ENCODE measurements at places on chromosomes 2 and 18. TPM values are rescaled to one million over a fixed set of nuclear protein-coding genes. Genes with fewer than 3 reads are reported as not detected.

DNA sequence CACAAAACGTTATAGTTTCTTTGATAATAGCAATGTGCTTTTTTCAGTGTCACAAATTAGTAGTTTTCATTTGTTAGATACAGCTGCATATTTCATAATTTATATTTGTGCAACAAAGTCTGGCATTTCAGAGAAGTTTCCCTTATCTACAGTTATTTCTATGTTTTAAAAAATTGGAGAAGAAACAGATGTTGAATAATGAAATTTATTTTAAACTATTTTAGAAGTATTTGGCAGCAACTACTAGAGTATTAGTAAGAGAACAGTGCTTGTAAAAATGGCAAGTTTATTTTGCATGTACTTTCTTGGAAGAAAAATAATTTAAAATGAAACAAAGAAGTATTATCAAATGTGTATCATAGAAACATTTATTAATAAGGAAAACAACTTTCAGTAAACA, 68.6 kb upstream of the COL5A2 start:
- no peak for DNase-seq

- DNase-seq, result no peak
Observed at GRCh38 chr2:136783856-136784255, 18.5 kb downstream of the THSD7B start.

The CRYBA2 gene
- total RNA-seq, result not detected

The CELF4 gene
- total RNA-seq, result not detected

The AOX1 gene
- 0.54 TPM for total RNA-seq

- DNase-seq, result peak; percentile 55
Observed at GRCh38 chr2:190679813-190680591, 31.1 kb downstream of the NAB1 start.

The C2orf80 gene
- not detected for total RNA-seq

DNA sequence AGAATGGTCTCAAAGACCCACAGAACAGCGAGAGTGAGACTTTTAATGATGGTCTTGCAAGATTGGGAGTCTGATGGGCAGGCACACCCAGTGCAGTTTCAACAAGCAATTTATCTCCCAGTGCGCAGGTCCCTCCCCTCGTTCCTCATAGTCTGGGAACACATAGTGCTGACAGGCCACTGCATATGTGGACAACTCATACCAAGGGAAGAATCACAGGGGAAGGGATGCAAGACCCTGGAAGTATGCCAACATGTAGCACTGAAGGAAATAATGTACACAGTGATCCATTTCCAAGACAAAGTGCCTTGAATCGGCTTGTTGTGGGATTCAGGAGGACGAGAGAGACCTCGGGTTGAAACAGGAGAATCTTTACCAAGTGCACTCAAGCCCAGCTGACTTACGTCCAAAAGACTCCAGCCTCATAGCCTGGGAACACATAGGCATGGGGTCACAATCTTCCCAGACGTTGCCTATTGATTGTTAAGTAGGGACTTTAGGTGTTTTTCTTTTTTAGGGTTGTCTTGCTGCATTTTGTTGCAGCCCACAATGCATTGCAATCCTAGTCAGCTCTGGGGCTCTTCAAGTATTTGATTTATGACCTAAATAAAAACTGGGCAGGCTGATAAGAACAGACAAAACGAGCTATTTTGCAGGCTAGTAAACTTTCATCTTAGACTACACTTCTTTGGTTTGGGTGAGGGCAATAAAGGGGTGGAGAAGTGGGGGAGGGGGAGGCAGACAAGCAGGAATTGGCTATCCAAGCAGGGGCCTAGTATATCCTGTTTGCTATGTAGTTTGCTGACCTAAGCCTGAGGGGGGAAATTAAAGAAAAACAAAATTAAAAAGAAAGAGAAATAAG, 24.7 kb upstream of the SERPINB5 start:
- DNase-seq, result no peak

The PIGN gene
- total RNA-seq, result 24.9 TPM

GRCh38 chr2:44836174-44836573, 105.3 kb upstream of the SIX3 start:
- peak; percentile 70 for DNase-seq

DNA sequence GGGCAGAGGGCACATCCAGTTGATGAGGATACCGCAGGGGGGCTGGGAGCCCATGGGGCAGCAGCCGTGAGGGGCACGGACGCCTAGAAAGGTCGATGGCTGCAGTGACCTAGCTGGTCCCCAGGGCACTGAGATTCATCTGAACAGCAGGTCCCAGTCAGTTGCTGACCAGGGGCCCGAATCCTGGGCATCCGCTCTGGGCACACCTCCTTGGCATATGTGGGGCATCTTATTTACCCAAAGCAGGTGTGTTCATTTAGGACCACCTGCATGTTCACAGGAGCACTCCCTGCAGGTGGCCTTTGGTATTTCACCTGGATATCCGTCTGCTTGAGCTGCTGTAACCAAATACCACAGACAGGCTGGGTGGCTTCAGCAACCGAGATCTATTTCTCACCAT, 72.0 kb upstream of the ODC1 start:
- DNase-seq, result peak; percentile 48

Measured in activated CD8-positive, alpha-beta T cell treated with anti-CD3 and anti-CD28 coated beads for 36 hours (primary cell).